ENCODE measurements at places on chromosomes 12 and 14.

GRCh38 chr12:1619587-1619986, 9.4 kb upstream of the WNT5B start:
- DNase-seq = peak; percentile 61

DNA sequence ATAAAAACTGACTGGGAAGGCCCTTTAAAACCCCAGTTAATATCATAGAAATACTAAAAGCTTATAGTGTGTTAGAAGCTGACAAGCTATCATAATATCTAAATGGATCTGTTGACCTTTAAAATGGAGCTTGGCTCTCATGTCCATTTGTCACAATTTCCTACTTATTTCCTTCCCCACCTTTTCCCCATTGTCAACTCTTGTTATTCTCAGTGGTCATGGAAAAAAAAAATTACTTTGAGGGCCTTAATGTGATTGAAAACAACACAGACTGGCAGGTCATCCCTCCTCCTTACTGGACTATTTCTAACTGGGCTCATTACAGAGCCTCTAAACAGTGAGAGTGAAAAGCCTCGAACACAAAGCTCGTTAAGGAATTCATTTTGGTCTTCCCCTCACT, 13.7 kb upstream of the WNK1 start:
- DNase-seq = no peak

GRCh38 chr12:41304526-41304925, 116.4 kb downstream of the PDZRN4 start:
- DNase-seq = no peak

DNA sequence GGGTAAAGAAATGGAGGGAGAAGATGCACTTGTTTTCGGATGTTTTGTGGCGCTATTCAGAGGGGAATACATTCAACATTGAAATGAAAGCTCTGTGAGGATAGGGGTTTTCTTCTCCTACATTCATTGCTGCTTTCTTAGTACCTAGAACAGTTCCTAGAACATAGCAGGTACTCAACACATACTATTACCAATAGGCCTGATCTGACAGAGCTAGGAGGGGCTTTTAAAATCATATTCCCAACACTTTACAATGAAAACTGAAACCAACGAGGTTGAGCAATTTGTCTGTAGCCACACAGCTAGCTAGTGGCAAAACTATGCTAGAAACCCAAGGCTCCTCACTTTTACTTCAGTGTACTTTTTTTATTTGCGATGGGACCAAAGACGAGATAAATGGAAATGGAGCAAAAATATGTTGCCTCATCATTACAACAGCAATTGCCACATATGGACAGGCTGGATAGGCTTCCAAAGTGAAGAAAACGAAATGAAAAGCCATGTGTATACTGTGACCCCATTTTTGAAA, 23.1 kb upstream of the IL22 start:
- DNase-seq = no peak

- DNase-seq = no peak
Measured at GRCh38 chr12:127355061-127355841, 911.7 kb upstream of the TMEM132C start.

DNA sequence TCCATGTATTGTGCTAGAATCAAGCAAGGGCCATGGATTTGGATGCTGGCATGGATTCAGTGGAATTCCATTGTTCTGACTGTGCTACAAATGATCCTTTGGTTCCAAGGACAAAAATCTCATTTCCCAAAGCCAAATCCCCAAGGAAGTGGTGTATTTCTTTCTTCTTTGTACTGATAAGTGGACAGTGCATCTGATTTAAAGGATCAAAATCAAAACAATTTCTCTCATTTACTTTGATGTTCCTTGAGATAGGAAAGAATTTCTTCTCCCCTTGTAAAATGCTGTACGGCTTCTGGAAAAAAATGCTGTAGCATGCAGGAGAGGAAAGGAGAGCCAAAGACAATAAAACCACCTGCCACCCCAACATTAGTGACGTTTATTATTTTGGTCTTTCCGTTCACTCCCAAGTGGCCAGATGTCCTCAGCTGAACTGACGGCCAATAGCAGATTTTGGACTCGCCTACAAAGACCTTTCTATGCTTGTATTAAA, 185.7 kb downstream of the PRKD1 start:
- DNase-seq = peak; percentile 25

GRCh38 chr14:65872536-65872935, 460.0 kb downstream of the FUT8 start:
- DNase-seq = no peak

GRCh38 chr12:32305163-32305562, 94.2 kb upstream of the FGD4 start:
- no peak for DNase-seq

DNA sequence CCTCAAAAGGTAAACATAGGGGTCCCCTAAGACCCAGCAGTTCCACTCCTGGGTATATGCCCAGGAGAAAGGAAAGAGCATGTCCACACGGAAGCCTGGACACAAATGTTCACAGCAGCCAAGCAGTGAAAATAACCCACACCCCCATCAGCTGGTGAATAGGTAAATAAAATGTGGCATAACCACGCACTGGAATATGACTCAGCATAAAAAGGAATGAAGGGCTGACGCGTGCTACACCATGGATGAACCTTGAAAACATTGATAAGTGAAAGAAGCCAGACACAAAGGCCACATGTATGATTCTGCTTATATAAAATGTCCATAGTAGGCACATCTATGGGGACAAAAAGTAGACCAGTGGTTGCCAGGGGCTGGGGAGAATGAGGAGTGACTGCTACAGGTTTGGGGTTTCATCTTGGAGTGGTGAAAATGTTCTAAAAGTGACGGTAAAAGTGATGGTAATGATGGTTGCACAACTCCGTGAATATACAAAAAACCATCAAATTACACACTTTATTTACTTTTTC, 3.8 kb upstream of the SCARB1 start:
- DNase-seq = no peak

DNA sequence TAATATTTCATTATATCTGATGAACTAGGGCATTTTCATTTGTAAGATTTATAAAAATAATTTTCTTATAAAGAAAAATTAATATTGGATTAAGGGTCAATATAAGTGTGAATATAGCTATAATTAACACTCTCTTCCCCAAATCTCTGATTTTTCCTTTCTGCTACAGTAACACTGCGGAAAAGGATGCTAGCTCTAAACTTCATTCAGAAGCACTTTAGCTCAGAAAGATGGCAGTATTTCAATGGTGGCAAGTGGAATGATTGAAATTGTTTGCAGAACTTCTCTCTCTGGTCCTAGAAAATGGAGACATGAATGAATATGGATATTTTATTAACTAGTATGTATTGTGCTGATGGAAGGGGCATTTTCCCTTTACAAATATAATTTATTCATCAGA, 8.4 kb downstream of the NPAS3 start:
- DNase-seq = no peak

- peak; percentile 56 for DNase-seq
Measured at GRCh38 chr12:57868851-57869268, 22.3 kb upstream of the CTDSP2 start.

GRCh38 chr12:83389237-83389996, 702.7 kb downstream of the TMTC2 start:
- DNase-seq = no peak

DNA sequence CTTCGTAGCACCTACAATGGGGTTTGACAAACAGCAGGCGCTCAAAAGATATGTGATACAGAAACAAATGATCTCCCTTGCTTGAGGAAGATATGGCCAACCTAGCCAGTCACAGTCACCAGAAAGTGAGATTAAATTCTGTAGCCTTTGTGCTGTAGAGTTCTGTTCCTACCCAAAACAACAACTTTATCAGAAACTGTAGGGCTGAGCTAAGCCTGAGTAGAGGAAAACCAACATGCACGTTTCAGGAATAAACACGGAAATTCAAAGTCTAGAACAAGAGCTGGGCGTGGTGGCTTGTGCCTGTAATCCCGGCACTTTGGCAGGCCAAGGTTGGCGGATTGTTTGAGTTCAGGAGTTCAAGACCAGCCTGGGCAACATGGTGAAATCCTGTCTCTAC, 23.0 kb downstream of the AICDA start:
- DNase-seq = no peak

DNA sequence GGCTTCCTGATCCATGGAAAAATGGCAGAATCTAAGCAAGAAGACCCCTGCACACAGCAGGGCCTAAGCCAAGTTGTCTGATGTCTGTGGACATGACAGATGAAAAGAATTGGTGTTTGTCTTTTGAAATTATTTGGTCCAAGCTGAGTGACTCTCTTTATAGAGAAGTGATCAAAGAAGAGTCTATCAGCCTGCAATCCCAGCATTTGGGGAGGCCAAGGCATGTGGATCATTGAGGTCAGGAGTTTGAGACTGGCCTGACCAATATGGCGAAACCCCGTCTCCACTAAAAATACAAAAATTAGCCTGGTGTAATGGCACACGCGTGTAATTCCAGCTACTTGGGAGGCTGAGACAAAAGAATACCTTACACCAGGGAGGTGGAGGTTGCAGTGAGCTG, 64.8 kb upstream of the TUNAR start:
- no peak for DNase-seq

- DNase-seq = no peak
Measured at GRCh38 chr14:76260749-76261148, 109.0 kb downstream of the GPATCH2L start.

DNA sequence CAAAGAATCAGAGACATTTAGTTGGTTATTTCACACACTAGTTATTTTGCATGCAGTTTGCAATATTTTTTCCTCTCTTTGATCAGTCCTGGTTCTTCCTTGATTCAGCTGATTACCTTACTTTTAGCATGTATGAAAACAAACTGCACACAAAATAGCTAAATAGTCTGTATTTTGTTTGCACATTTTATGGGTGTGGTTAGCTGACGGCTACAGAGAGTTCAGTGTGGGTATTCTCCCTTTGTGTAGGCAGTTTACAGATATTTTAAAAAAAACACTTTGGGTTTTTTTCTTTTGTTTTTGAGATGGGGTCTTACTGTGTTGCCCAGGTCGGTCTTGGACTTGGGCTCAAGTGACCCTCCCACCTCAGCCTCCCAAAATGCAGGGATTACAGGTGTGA, 28.5 kb downstream of the TOGARAM1 start:
- no peak for DNase-seq

DNA sequence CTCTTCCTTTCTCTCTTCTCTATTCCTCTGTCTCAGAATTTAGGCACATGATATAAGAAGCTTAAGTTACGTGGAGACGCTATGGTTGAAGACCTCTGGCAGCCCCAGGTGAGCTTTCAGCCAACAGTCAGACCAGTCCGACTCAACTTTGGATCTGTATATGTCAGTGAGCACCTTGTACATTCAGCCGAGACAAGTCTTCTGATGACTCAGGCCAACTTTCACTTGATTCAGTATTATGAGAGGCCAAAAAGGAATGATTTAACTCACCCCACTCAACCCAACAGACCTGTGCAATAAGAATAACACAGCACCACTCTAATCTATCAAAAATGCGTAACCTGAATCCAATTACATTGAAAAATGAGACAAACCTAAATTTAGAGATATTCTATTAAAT, 47.5 kb upstream of the FOXG1 start:
- DNase-seq = no peak

GRCh38 chr12:121775501-121775900, 18.0 kb downstream of the RHOF start:
- no peak for DNase-seq

DNA sequence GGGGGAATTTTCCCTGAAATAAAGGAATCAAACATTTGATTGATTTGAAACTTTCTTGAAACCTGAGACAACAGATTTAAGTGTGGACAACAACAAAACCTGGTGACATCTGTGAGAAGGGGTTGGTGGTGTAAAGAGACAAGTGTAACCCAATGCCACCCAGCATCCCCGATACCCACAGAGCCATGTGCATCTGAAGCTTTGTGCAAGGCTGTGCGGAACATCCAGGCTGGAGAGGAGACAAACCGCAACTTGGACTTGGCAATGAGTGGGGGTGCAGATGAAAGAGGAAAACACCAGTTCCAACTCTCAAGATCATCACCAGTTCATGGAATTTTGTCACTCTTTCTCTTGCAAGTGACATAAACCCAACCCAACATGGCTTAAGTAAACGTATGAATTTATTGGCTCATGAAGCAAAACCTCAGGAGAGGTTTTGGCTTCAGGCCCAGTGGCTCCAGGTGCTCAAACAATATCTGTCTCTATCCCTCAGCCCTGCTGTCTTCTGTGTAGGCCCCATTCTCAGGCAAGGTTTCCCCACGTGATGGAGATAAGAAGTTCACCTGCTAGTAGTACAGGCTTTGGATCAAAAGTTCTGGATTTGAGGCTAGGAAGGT, 55.2 kb upstream of the NTF3 start:
- DNase-seq = no peak

- no peak for DNase-seq
Measured at GRCh38 chr12:82406651-82407050, 48.3 kb downstream of the METTL25 start.

DNA sequence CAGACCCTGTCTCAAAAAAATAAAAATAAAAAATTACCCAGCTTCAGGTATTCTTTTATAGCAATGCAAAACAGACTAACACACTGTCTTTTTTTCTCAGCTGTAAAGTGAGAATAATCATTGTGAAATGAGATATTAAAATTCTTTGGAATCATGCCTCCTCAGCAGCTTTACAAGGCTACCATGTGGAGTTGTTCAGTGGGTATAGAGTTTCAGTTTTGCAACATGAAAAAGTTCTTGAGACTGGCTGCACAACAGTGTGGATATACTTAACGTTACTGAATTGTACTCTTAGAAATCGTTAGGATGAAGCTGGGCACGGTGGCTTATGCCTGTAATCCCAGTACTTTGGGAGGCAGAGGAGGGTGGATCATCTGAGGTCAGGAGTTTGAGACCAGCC, 15.7 kb upstream of the MAPKAPK5 start:
- no peak for DNase-seq

DNA sequence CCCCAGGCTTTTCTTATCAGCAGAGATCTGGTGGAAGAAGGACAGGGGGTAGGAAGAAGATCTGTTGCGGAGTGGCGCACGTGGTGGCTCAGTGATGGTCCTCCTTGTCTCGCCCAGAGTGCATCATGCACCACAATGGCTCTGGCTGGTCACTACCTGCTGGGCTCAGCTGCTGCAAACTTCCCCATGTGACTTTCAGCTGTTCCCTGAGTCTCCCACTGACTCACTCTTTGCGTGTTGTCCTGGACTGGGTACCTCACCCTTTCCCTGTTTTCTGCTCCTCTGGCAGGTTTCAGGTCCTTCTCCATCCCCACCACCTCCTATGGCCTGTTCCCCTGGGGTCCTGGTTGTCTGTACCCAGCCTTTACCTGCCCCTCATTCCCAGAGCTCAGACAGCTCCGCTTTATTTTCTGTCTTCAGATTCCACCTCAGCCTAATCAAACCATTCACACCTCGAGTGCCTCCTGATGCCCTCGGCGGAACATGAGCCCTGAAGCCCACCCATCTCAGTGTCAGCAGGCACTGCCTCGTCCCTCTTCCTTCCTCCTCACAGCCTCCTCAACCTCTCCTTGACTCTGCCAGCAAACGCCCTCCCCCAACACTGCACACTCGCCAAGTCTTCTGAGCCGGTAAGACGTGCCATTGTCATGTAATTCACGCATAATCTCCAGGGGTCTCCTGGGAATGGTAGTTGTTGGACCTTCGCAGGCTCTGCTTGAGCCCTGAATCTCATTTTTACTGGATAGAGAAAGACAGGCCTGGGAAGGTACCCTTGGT, 1.8 kb downstream of the C1R start:
- peak; percentile 35 for DNase-seq

GRCh38 chr12:89782807-89783206, 74.2 kb upstream of the ATP2B1 start:
- no peak for DNase-seq

GRCh38 chr14:29759521-29760340, 167.9 kb downstream of the PRKD1 start:
- DNase-seq = no peak
